ENCODE measurements at places on chromosomes 16 and 17.

DNA sequence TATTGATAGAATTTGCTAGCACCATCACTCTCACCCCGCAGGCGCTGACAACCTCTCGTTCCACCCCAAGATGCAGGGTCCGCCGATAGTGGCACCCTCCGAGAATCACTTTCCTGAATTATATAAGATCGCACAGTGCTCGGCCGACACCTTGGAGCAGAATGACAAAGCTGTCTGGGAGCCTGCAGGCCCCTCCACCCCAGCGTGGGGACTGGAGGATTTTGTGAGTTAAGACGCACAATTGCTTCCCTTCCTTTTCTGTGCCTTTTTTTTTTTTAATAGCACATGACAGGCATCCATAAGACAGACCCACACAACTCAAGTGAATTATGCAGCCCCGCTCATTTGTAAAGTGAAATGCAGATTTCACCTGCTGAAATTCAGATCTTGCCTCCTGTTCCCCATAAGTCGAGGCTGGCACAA lies 155.3 kb downstream of the C16orf78 start:
- no peak for DNase-seq

DNA sequence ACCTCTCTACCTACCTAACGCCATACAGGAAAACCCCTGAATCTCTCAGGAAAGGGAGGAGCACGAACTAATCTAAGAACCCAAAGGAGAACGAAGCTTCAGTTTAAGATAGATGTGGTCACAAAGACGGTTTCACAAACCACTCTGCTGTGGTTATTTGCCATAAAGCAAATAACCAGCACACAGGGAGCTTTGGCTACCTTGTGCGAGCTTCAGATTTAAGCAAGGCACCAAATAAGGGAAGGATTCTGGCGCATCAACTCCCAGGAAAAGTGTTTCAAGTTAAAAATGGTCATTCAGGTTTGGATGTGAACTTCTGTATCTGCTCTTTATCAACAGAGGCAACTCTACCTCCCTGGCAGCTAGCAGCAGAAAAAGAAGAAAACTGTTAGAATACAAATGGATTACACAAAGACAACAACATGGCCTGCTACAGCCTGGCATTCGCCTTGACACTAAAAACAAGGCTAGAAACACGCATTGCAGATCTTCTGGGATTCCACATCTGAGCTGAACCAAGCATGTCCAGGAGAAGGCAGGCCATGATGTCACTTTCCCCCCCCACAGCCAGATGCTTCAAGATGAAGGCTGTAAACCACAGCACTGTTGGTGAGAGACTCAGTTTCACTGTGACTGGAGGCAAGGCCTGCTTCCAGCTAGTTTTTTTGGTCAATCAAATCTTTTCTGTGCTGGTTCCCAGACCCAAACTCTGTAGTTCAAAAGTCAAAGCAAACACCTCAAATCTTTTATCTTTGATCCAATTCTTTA lies 43.6 kb downstream of the SMG6 start:
- no peak for DNase-seq

DNA sequence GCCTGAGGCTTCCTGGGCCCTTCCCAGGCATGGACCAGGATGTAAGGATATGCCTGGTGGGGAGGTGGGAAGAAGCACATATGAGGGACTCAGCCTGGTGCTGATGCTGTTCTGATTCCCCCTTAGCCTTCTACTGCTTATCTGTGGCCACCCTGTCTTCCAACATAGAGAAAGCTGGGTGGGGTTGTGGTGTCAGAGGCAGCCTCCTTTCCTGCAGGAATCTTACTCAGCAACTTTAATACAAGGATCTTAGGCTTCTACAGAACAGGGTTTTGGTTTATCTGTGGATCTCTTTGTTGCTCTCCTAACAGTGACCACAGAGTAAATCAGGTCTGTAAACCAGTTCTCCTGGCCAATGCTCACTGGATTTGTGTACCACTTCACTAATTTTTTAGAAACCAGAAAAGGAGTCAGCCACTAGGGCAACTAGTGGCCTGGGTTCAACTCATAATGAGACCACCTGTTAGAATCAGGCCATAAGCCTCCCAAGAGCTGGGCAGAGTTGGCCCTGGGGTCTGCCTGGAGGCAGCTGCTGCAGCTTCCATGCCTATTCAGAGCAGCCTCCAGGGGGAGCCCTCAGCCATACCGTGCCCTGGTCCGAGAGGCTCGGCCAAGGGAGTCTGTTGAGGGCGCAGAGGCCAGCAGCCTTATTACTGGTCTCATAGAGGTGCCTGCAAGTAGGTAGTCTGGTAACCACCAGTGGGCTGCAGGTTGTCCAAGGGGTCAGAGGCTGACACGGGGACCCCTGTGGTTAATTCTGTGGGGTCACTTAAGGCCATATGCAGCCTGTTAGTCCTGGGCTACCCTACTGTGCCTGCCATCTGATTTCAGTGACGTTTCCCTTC lies 7.1 kb downstream of the HAS3 start:
- no peak for DNase-seq

GRCh38 chr17:77282524-77283515 lies 142.1 kb downstream of the SEC14L1 start:
- no peak for DNase-seq

DNA sequence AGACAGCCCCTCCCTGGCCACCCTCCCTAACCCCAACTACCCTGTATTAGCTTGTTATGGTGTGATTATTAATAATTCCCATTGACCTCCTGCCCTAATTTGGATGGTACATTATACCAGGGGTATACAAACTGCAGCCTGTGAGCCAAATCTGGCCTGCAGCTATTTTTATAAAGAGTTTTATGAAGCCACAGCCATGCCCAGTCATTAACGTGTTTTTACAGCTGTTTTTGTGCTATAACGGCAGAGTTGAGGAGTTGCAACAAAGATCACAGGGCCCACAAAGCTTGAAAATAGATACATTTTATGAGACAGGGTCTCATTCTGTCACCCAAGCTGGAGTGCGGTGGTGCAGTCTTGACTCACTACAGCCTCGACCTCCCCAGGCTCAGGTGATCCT lies 6.0 kb downstream of the METTL22 start:
- no peak for DNase-seq

DNA sequence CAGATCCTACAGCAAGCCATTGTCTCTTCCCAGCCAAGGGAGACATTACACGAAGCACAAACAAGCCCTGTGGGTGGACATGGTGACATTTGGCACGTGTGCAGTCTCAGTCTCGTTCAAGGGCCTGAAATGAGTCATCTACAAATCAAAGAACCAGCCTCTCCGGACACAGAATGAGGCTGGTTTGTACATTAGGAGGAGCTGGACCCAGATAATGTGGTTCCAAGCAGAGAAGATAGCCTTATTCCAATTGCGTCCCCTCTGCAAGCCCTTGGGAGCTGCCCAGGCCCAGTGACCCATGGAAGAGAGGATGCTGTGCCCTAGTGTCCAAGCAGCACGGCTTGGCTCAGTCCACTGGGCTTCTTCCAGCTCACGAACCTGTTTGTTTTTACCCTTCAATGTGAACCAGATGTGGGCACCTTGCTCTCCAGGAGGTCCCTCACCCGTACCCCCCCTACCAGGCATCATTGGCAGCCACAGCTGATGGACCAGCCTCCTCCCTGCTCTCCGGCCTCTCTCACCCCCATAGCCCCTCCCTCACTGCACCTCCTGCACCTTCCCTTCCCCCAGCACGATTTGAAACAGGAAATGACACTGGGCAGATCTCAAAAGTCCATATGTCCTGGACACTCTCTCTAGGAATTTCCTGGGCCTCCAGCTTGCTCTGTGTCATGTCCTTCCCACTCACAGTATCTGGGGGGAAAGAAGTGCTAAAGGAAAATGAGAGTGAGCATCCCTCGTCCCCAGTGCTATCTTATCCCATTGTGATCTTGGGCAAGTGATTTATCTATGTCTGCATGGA lies 26.2 kb downstream of the KPNA2 start:
- no peak for DNase-seq

DNA sequence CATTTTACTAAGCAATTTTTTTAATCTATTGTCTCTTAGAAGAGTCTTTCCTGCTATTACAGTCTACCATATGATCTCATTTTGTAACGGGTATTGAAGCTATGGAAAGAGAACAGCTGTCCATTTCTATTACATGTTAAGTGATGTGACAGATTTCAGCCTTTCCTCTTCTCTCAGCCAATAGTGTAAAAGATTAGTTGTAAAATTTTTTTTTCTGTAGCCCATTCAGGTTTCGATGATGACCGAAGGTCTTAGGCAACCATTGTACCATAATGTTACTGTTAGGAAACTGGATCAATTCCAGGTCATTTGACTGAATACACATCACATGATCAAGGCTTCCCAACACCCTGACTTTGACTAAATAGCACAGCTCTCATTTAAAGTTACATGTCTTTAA lies 147.6 kb upstream of the HLF start:
- no peak for DNase-seq

DNA sequence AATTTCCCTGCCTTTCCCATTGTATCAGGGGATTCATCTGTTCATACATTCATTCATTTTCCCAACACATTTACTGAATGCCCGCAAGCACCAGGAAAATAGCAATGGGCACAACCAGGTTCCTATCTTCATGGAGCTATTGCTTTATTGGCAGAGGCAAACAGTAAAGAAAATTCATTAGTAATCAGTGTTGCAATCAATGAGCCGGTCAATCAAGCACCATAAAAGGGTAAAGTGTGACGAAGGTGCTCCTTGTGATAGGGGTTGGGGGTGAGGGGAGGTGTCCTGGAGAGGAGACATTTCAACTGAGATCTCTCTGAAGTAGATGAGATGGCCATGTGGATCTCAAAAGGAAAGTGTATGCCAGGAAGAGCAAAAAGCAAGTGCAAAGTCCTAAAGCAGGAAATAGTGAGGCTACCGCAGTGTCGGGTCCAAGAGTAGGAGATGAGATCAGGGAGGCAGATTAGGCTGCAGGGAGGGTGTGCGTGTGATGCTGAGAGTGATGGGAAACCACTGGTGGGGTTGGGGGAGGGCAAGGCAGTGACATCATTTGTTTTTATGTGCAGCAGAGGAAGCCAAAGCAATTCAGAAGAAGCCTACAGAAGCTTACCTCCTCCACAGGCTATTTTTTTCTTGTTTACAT lies 28.4 kb downstream of the CDH13 start:
- peak; percentile 54 for DNase-seq

- peak; percentile 98 for DNase-seq
Observed at GRCh38 chr17:48051706-48052486, 3.7 kb downstream of the NFE2L1 start.

GRCh38 chr17:1423456-1424135 lies 23.6 kb upstream of the YWHAE start:
- DNase-seq: no peak

DNA sequence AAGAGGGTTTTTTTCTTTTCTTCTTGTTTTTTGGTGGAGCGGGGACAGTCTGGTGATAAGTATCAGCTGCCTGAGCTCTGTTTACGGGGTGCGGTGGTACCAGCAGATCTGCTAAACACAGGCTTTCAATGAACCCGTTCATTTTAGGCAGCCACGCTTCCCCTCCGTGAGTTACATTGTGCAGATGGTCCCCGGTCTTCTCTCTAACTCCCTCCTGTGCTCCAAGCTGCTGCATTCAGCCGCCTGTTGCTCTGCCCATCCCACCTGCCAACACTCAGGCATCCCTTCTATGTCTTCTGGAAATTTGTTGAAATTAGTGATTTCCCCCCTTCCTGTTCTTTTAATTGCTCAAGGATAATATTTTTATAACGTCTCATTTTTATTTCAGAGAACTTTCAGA lies 82.1 kb upstream of the ELAC2 start:
- no peak for DNase-seq

DNA sequence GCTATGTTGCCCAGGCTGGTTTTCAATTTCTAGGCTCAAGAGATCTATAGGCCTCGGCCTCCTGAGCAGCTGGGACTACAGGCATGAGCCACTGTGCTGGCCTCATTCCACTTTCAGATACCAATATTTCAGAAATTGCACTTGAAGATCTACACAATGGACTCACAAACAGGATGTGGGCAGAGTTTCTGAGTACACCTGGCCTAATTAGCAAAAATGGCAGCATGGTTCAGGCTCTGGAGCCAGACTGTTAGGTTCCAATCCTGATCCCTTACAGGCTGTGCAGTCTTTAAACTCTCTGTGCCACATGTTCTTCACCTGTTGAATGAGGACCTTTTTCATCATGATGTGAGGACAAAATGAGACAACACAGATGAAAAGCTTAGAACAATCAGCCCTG lies 32.2 kb downstream of the RNF157 start:
- DNase-seq: no peak

- DNase-seq: no peak
Observed at GRCh38 chr16:84775262-84775810, 44.4 kb upstream of the CRISPLD2 start.

DNA sequence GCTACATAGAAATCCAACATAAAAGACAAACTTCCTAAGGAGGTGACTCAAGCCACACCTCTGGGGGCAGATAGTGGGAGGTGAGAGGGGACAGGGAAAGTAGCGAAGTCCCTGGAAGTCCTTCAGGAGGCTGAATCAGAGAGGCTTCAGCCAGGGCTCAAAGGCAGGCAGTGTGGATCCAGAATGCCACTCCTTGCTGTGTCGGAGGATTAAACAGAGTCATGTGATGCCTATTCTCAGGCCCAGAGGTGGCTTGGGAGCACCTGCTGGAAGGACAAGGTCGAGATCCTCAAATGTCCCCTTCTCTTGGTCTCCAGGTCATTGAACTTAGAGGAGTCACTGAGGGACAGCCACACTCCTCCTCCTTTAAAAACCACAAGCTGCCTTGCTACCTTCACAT lies 391.1 kb downstream of the SOX9 start:
- DNase-seq: no peak

- DNase-seq: no peak
Observed at GRCh38 chr17:29018788-29019474, 13.1 kb upstream of the SEZ6 start.

DNA sequence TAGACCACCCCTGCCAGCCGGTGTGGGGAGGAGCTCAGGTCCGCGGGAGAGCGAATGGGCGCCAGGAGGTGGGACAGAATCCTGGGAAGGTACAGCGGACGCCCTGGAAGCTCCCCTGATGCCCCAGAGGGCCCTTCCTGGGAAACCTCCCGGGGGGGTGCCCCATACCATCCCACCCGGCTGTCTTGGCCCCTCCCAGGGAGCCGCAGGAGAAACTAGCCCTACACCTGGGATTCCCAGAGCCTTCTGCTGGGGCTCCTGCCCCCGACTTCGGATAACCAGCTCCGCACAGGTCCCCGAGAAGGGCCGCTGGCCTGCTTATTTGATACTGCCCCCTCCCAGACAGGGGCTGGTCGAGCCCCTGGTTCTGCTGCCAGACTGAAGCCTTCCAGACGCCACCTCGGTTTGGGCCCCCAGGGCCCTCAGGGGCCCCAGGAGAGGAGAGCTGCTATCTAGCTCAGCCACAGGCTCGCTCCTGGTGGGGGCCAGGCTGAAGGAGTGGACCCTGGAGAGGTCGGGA lies 3.0 kb upstream of the CBX4 start:
- no peak for DNase-seq

- no peak for DNase-seq
Observed at GRCh38 chr17:43020789-43021740, 1.1 kb downstream of the VAT1 start.

All from astrocyte of the cerebellum (primary cell).